ENCODE measurements at places on chromosomes 6 and 20. TPM values are rescaled to one million over a fixed set of nuclear protein-coding genes. Genes with fewer than 3 reads are reported as not detected.

The CFAP61 gene
- 0.20 TPM for total RNA-seq

The CLPSL2 gene
- 0.99 TPM for total RNA-seq

The GRM1 gene
- total RNA-seq: 0.02 TPM

The ROS1 gene
- 0.18 TPM for total RNA-seq

The AMD1 gene
- total RNA-seq: 163 TPM

The NHSL1 gene
- 3.4 TPM for total RNA-seq

The CDH4 gene
- 5.8 TPM for total RNA-seq

The MYB gene
- 0.83 TPM for total RNA-seq

The TGM2 gene
- 542 TPM for total RNA-seq

The HLA-DPA1 gene
- total RNA-seq: 0.25 TPM

The PPARD gene
- 5.2 TPM for total RNA-seq

The PRSS16 gene
- total RNA-seq: 3.3 TPM

The CST3 gene
- 402 TPM for total RNA-seq

The DNMT3B gene
- 4.2 TPM for total RNA-seq

The TMX4 gene
- total RNA-seq: 19.7 TPM

The GSTA2 gene
- total RNA-seq: not detected

The ZKSCAN3 gene
- 1.3 TPM for total RNA-seq

The HUS1B gene
- 0.27 TPM for total RNA-seq

The ANGPT4 gene
- total RNA-seq: 0.02 TPM

The BTN1A1 gene
- not detected for total RNA-seq

The GNMT gene
- 0.13 TPM for total RNA-seq

The CAP2 gene
- total RNA-seq: 10.5 TPM

The SIM1 gene
- total RNA-seq: not detected
